ENCODE measurements at places on chromosomes 5 and 9.

DNA sequence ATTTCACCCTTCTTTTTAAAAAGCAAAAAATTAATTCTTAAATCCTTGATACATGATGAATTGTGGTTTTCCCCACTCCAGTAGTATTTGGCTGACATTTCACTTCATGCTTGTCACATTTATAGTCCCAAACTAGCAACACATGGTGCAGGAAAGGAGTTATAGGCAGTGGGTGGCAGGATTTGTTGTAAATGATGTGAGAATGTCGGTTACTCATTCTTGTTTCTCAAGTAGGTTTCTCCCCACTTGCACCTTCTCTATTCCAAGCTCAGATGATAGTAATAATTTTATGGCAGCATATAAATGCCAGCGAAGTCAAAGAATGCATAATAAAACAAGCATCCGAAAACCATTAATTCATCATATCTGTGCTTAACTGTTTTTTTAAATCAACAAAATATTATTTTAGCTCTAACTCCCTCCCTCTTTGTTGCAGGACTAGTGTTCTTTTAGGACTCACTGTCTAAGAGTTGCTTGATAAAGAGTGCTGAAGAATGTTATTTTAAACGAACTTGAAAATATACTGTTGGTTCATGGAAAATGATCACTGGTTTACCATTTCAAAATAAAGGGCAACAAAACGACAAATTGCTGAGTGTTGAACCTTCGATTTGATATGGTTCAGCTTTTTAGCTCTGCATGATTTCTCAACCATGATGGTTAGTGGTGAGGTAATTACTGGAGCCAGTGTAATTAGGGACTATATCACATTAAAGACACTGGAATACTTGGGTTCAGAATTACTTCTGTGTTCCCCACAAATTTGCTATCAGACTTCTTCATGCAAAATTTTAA is 88.1 kb upstream of the ADAMTSL1 start:
- no peak for DNase-seq

- no peak for DNase-seq
These were observed 14.3 kb upstream of the GPX3 start for GRCh38 chr5:151005950-151006576.

DNA sequence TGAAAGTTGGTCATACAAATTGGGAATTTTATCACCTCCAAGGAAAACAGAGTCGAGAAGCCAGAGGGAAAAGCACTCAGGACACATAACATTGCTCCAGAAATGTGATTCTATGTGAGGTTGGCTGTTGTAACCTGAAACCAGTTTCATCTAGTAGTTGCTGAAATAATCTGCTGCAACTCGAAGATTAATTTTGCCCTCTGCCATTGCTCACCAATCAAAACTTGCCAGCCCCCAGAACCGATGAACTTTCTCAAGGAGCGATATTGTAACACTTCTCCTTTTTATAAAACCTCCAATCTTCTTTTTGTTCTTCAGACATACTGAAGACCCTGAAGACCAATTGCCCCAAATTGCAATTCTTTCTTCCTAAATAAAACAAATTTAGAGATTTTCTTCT is 31.1 kb downstream of the C5orf58 start:
- DNase-seq: no peak

DNA sequence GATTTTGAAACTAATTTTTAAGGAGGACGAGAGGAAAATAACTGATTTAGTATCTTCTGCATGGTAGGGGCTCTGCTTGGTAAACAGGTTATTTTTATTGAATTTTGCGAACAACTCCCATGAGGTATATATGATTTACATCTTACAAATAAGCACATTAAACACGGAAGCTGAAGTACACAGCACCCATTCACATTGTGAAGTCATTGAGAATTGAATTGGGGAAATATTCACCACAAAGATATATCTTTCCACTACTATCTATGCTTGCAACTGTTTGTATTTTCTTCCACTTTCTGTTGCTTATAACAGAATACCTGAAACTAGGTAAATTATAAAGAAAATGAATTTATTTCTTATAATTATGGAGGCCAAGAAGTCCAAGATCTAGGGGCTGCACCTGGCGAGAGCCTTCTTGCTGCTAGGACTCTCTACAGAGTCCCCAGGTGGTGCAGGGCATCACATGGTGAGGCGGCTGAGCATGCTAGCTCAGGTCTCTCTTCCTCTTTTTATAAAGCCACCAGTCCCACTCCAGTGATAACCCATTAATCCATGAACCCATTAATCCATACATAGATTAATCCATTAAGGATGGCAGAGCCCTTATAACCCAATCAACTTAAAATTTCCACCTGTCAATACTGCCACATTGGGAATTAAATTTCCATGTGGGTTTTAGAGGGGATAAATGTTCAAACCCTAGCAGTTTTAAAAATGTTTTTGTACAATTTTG is 79.0 kb upstream of the ZNF608 start:
- no peak for DNase-seq

DNA sequence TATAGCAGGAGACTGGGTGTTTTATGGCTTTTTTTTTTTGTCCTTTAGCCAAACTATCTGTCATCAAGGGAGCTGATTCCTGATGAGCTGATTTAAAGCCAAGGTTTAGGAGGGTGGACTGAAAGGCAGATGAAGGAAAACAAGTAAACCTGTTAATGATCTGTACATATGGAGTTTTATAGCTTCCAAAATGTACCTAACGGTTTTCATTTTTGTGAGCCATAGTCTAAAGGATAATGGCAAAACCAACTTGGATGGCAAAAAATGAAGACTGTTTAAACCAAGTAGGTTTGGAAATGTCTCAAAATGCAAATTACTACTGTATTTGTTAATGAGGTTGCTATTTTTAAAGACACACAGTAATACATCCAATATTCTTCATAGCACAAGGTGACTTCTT is 281.5 kb downstream of the YTHDC2 start:
- no peak for DNase-seq

GRCh38 chr5:153813901-153814300 is 224.8 kb downstream of the FAM114A2 start:
- no peak for DNase-seq

- DNase-seq: peak; percentile 85
These were observed 39.6 kb downstream of the SFXN1 start for GRCh38 chr5:175517824-175518450.

DNA sequence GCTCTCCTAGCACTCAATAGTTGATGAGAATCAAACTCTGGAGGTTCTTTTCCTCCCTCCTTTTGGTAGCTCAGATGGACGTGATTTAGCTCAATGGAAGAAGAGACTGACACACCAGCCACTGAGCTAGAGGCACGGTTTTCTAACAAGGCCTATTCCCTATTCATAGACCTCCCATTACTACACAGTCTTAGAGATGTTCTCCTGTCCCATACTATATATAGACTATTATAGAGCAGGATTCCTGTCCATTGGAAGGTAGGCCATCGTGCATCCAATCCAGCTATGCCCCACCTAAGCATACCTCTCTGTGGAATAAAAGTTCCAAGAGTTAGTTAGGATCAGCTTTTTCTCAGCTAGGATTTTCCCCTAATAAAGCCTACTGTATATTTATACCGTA is 30.3 kb upstream of the CTNNAL1 start:
- DNase-seq: no peak

GRCh38 chr5:107485184-107485583 is 185.6 kb downstream of the EFNA5 start:
- DNase-seq: no peak

DNA sequence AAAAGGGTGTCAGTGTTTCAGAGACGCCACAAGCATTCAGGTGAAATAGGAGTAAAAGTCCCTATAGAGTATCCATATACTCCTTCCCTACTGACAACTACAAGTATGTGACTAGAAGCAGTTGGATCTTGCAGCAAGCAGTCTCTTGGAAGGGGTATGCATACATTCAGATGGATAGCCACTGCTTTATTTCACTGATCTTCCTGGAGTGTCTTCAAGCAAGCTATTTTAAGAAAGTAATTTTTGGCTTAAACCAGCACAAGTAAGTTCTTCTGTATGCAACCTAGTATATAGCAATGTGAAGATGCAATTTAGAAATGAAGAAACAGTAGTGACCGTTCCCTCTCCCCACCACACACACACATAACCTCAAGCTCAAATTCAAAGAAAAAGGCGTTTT is 446.8 kb upstream of the CDH18 start:
- no peak for DNase-seq

- no peak for DNase-seq
These were observed 10.9 kb upstream of the CARNMT1 start for GRCh38 chr9:75039009-75039408.

DNA sequence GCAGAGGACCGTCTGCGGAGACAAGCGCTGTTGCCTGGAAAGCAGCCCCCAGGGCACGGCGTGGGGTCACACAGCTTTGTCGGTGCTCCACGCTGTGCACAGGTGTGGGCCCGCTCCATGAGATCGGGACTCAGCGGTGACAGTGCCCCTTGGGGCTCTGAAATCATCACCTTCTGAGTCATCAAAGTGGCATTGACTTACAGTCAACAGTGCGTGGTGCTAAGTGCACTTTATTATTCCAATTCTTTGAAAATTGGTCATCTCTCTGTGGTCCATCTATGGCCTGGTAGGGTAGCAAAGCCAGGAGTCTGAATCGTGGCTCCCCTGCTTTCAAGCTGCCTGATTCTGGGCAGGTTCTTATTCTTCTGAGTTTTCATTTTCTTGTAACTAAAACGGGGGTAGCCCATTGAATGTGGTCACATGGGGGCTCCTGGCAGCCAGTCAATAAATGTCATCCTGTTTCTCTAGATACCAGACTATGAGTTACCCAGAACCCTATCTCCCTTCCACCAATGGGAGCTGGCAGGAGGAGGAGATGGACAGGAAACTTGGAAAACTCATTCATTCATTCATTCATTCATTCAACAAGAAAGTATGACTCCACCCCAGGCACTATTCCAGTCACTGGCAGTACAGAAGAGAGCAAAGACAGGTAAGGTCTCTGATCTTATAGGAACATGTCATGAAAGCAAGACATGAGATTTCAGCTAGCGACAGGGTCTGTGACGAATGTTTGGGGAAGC is 20.3 kb upstream of the UNC5A start:
- DNase-seq: no peak

- no peak for DNase-seq
These were observed 135.7 kb upstream of the PHYKPL start for GRCh38 chr5:178368274-178368673.

GRCh38 chr5:20656262-20656661 is 668.3 kb upstream of the CDH18 start:
- no peak for DNase-seq

DNA sequence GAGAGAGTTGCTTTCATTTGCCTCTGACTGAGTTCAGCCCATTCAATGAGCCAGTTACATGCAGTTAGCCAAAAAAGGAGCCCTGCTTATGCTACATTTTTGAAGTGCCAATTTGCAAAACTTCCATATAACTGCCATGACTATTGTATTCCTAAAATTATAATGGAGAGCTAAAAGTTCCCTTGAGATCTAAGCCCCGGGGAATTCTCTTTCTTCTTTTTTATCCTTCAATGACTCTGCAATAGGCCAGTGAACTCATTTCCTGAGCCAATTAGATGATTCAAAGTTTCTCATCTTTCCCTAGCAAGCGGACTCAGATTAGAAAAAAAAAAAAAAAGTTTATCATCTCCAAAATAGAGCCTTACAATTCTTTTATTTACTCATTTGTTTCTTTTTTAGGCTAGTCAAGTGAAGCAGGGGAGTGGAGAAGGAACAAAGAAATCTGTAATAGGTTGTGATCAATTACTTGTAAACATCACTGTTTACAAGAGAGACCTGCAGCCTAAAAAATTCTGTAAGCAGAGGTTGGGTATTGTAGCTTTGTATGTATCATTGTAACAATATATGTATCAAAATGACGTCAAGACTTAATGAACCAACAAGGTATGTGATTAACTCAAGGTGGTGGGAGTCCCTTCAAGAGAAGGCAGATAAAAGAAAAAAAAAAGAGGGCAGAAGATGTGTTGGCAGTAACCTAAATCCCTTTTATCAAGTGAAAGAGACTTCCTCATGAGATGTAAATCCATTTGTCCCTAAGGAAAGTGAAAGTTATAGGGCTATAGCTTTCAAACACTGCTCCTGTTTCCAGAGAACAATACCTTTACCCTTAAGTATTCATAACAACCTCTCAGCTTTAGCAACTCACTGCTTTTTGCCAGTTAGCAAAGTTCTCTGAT is 48.7 kb upstream of the HOMER1 start:
- no peak for DNase-seq

DNA sequence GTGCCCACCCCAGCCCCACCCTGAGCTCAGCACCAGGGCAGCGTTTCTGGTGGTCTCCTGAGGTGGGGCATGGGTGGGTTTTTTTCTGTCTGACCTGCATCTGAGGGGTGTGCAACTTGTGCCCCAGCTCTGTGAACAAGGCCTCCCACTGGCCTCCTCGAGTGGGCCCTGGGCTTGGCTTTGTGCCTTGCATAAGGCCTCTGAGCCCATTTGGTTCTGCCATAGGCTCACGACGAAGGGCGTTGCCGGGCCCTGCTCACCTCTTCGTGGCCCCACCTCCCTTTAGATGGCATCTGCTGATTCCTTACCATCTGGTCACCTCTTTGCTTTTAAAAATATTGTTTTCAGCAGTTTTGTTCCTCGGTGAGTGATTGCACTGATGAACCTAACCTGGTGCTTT is 127.1 kb upstream of the COL5A1 start:
- DNase-seq: no peak

DNA sequence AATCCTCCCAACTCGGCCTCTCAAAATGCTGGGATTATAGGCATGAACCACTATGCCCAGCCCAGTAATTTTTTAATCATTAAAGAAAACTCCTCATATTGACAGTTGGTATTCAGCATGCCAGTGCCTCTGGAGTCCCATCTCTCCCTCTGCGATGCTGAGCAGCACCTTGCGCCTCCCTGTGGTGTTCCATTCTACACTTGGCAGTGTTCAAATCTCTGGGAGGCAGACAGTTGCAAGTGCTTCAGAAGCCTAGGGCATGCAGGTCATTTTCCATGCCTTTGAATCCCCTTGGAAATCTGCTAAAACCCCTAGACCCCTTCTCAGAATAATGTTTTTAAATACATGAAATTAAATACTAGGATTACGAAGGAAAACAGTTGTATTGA is 41.3 kb downstream of the GARNL3 start:
- no peak for DNase-seq

GRCh38 chr9:27142299-27142930 is 33.4 kb downstream of the TEK start:
- DNase-seq: no peak
